NCI-H524 (cell line): ENCODE measurements at places on chromosomes 6 and 20.

GRCh38 chr20:50012282-50013263 lies 29.8 kb downstream of the SNAI1 start:
- DNase-seq: no peak

DNA sequence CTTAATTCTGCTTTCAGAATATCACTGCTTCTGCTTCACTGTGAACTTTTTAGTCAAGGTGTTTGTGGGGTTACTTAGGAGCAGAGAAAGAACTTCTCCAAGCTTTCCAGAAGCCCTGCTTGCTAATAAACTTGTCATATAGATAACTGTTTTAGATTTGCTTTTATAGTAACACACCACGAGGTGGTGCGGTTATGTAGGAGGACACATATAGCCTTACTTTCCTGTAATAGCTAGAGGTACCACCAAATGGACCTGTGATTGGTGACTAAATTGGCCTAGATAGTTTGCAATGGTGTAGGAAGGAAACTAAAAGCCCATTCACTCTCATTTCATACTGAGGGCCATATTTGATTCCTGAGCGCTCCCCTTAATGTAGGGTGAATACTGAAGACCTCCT lies 52.3 kb upstream of the BCLAF1 start:
- DNase-seq: no peak

GRCh38 chr20:1664911-1665310 lies 7.3 kb upstream of the SIRPG start:
- no peak for DNase-seq

DNA sequence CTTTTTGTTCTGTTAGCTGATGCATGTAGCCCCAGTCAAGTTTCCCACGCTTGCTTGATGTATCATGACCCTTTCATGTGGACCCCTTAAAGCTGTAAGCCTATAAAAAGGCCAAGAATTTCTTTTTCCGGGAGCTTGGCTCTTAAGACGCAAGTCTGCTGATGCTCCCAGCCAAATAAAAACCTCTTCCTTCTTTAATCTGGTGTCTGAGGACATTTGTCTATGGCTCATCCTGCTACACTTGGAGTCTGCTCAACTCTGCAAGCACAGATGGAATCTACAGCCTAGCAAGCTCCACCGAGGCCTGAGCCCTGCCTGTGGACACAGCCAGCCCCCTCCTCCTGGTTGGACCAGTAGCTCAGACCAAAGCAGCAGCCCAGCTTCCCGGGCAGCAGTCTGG lies 3.4 kb downstream of the CST2 start:
- no peak for DNase-seq

DNA sequence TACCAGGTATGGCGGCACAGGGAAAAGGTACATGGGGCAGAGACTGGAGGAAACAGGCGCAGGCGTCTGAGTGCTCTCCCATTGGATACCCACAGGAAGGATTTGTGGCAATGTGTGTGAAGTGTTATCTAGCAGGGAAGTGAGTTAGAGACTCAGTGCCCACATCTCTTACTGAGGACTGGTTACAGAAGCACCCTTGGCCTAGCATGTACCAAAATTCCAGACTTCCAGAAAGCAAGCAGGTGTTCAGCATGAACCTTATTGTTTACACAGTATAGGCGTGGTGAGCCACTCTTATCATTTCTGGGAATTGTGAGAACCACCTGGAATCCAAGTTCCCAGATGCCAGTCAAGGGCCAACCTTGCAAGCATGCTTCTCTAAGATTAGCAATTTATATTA lies 14.2 kb downstream of the MANBAL start:
- no peak for DNase-seq

- DNase-seq: no peak
Measured at GRCh38 chr20:41563087-41563486, 55.1 kb downstream of the CHD6 start.

GRCh38 chr6:80605165-80605989 lies 498.9 kb downstream of the BCKDHB start:
- DNase-seq: no peak

GRCh38 chr6:74137911-74138310 lies 441.9 kb downstream of the CD109 start:
- no peak for DNase-seq

DNA sequence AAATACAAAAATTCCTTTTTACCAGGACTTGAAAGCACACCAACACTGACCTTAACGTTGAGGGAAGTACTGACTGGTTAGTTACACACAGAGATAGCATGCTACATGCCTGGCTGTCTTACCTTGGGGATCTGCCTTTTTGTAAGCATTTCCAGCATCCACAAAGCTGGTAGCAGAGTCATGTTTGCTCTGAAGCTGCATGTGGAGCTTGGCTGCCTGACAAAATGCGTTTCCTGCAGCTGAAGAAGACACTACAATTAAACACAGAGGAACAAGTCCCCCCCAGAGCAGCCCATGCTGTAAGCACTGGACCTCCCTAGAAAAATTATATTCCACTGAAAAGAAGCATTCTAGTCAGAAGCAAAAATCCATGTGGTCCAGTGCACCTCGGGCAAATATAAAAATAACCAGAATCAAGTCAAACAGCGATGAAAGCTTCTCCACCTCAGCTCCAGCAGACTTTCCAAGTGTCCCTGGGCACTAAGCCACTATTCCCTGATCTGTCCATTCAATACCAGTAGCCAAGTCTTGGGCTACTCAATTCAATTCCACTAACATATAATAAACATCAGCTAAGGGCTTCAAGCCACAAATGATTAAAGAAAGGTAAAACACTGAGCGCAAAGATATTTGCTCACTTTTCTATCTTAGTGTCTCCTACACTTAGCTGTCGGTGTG lies 24.2 kb downstream of the NAPB start:
- no peak for DNase-seq

- DNase-seq: no peak
Measured at GRCh38 chr6:3473773-3474172, 16.9 kb upstream of the SLC22A23 start.

- no peak for DNase-seq
Measured at GRCh38 chr6:2976571-2977085, 5.3 kb upstream of the SERPINB6 start.

GRCh38 chr20:3995067-3995748 lies 20.1 kb downstream of the RNF24 start:
- no peak for DNase-seq
